ENCODE measurements at places on chromosomes 4 and X.

- no peak for DNase-seq
Observed at GRCh38 chrX:24243188-24243587, 70.7 kb downstream of the SUPT20HL2 start.

- no peak for DNase-seq
Observed at GRCh38 chr4:38855466-38855865, 1.2 kb downstream of the TLR6 start.

GRCh38 chr4:138224614-138225013 lies 17.5 kb downstream of the SLC7A11 start:
- no peak for DNase-seq

- DNase-seq = no peak
Observed at GRCh38 chr4:11700751-11701226, 272.1 kb upstream of the HS3ST1 start.

- no peak for DNase-seq
Observed at GRCh38 chrX:132810964-132811712, 147.3 kb downstream of the HS6ST2 start.

GRCh38 chr4:74223801-74224200 lies 65.9 kb downstream of the MTHFD2L start:
- no peak for DNase-seq

DNA sequence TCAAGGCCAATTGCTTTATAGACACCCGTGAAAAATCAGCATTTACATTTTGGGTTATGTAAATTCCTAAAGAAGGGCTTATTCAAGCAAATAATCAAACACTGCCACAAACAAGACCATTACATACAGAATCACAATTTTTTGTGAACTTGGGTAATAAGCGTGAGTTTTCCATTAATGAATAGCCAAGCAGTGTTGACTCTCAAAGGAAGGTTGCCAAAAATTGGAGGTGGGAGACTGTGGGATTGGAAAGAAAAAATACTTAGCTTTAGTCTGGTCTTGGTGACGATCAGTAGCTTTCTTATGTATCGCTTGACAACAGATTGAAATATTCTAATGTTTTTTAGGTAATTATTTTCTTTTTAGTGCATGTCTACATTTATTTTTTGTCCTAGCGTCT lies 20.9 kb downstream of the LRRC66 start:
- no peak for DNase-seq

GRCh38 chr4:147303174-147303872 lies 177.6 kb upstream of the EDNRA start:
- no peak for DNase-seq

- no peak for DNase-seq
Observed at GRCh38 chr4:81684352-81684751, 212.6 kb upstream of the RASGEF1B start.

- DNase-seq = no peak
Observed at GRCh38 chr4:141465171-141465570, 171.2 kb upstream of the IL15 start.

Measured in nucleus accumbens (tissue), 56 donors.